Mesendoderm (in vitro differentiated cells): ENCODE measurements at places on chromosomes 6 and 20.

DNA sequence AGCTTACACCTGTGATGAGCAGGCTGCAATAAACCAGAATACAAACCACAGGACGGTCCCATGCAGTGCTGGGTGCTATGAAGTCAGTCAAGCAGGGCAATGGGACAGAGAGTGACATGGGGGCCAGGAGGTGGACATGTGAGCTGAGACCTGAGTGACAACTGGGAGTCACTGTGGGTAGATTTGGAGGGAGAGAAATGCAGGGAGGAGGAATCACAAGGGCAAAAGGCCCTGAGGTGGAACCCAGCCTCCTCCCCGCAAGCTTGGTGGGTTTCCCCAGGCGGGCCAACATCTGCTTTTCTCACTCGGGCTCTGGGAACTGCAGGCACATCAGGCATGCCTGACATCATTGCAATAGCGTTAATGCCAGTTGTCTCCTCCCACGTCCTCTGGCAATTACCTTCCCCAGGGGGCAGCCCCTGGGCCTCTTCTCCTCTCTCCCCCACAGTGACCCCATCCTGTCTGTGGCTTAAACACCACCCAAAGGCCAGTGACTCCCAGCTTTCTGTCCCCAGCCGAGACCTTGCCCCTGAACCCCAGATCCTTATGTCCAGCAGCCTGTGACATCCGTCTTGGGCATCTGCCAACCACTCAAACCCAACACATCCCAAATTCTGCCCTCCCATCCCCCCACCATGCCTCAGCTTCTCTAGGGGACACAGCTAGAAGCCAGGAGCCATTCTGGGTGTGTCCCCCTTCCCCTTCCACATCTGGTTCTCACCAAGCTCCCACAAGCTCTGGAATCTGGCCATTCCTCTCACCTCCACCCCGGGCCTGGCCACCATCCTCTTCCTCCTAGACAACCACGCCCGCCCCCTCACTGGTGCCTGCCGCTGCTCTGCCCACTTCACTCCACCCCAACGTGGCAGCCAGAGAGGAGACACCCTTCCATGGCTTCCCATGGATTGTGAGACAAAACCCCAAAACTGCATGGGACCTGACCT is 28.2 kb downstream of the PDRG1 start:
- no peak for DNase-seq

GRCh38 chr6:2480267-2480966 is 235.0 kb upstream of the GMDS start:
- DNase-seq: no peak

DNA sequence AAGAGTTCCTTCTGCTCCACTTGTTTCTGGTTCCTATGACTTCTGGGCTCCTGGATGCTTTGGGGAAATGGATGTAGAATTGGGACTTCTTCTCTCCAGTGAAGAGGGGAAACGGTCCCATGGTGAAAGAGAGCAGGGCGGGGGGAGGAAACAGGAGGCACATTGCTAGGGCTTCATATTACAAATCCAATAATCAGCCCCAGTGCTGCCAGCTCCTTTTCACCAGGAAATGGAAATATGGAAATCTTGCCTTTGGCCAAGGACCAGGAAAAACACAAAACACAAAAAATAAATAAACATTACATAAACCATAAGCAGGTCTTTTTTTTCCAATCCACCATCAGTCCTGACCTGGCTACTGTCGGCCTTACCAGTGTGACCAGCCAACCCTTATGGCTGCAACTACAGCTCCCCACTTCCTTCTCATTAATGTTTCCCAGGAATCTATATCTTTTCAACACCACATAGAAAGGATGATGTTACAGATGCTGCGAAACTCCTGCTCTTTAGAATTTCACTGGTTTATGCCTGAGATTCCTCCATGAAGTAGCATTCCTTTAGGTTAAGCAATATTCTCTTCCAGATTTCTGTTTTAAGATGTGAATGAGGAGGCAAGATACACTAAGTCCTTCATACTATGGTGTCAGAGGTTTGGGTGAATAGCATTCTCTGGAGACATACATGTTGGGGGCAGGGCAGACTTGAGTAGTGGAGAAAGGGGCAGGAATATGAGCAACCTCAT is 2.0 kb downstream of the PI3 start:
- no peak for DNase-seq

GRCh38 chr6:43873806-43874714 is 104.0 kb downstream of the VEGFA start:
- peak; percentile 62 for DNase-seq

- peak; percentile 97 for DNase-seq
These were observed at the start of gene CD164 for GRCh38 chr6:109381747-109382575. Gene CD164, minus strand, starts transcription at chr6:109382467. Its CDS starts 89 bp downstream, at chr6:109382378.

DNA sequence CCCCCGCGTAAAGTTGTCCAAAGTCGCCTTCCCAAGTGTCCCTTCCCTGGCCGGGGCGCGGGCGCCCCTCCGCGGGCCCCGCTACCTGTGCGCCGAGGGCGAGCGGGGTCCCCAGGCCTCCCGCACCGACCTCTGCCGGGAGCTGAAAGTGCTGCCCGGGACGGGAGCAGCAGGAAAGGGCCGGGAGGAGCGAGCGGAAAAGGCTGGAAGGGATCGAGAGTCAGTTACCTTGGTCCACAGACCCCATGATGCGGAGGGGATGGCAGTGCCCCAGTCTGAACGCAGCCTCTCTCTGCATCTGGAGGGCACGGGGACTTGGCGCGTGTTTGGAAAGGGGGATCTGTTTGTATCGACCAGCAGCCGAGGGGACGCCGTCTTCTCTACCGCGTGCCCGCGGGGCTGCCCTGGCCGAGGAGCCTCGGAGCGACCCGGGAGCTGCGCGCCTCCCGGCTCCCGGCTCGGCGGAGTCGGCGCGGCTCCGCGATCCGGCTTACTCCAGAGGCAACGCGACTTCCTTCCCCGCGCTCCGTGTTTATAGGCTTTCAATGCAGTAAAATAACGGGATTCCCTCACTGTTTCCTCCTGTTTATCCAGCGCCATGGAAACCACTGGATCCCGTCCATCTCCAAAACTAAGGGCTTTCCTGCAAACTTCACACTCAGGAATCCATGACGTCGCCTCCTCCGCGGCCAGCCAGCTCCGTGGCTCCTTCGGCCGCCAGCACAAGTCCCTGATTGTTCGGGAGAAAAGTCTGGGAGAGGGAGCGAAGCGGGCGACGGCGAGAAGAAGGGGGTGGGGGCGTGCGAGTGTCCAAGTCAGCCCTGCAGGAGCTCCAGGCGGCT is 20.0 kb upstream of the NFATC2 start:
- peak; percentile 91 for DNase-seq

- peak; percentile 53 for DNase-seq
These were observed 4.6 kb upstream of the C2 start for GRCh38 chr6:31922942-31923341.

DNA sequence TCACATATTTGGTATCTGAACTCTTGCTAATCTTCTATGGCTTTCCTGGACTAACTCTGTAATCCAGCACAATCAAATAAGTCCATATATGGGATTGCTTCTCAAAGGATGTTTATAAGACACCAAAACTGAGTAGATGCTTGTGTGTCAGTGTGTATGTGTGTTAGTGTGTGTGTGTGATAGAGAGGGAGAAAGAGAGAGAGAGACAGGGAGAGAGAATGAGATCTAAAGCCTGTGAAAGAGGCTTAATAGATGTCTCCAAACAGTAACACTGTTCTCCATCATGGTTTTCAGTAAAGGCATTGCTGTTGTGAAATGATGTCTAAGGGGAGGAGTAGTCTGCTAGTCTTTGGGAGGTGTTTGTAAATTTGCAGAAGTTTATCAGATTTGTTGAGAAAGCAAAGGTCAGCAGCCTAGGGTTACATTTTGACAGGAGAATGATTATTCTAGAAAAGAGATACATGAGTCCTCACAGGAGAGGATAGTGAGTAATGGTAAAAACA is 73.9 kb upstream of the MLIP start:
- no peak for DNase-seq

- no peak for DNase-seq
These were observed 9.1 kb downstream of the PPP2R5D start for GRCh38 chr6:42993445-42993844.
